ENCODE measurements at places on chromosomes 6 and 20. TPM values are rescaled to one million over a fixed set of nuclear protein-coding genes. Genes with fewer than 3 reads are reported as not detected.

GRCh38 chr6:111952821-111953540 lies 79.7 kb upstream of the FYN start:
- no peak for DNase-seq

The PARD6B gene
- 27.0 TPM for total RNA-seq

The ABHD16B gene
- total RNA-seq, result not detected

The TUBB2A gene
- 21.5 TPM for total RNA-seq

GRCh38 chr6:52391599-52391998 lies 28.5 kb upstream of the EFHC1 start:
- no peak for DNase-seq

- DNase-seq, result no peak
Observed at GRCh38 chr20:59530782-59531181, 73.6 kb upstream of the PHACTR3 start.

GRCh38 chr6:100171533-100172321 lies 177.7 kb upstream of the MCHR2 start:
- no peak for DNase-seq

DNA sequence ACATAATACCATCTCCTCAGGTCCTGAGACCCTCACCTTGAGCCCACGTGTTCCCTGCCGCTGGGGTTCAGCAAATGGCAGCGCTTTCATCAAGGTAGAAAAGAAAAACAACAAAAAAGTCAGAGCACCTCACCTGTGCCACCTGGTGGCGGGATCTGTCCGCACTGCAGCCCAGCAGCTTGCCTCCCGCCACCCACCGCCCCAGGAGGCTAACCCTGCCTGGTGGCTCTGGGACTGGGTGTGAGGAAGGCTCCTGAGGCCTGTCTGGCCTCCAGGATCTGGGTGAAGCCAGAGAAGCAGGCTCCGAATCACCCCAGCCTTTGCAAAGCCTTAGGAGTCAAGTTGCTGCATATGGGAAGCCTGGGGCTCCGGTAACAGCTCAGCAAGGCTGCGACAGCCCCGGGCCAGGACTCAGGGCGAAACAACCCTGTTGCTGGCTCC lies 270.8 kb downstream of the BMP7 start:
- DNase-seq, result no peak

- no peak for DNase-seq
Observed at GRCh38 chr20:35432430-35432735, 5.6 kb downstream of the GDF5 start.

The METTL24 gene
- total RNA-seq, result 8.1 TPM

The TMC2 gene
- total RNA-seq, result not detected

DNA sequence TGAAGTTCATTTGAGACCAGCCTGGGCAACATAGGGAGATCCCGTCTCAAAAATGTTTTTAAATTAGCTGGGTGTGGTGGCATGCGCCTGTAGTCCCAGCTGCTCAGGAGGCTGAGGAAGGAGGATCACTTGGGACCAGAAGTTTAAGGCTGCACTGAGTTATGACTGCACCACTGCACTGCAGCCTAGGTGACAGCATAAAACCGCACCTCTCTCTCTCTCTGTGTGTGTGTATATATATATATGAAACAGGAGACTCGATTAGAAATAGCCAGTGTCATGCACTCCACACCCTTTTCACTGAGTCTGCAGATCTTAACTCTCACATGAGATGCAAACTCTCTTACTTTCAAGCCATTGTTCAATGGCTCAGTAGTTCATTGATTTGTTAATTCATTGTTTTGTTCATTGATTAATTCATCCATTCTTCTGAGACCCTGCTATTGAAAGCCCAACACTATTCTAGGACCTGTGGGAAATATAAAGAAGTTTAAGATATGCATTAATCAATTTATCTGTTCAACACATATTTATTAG lies 52.4 kb upstream of the MRPS10 start:
- DNase-seq, result no peak

- DNase-seq, result no peak
Observed at GRCh38 chr20:14333721-14334120, 3.7 kb downstream of the FLRT3 start.

GRCh38 chr6:14841901-14842421 lies 403.9 kb upstream of the JARID2 start:
- no peak for DNase-seq

DNA sequence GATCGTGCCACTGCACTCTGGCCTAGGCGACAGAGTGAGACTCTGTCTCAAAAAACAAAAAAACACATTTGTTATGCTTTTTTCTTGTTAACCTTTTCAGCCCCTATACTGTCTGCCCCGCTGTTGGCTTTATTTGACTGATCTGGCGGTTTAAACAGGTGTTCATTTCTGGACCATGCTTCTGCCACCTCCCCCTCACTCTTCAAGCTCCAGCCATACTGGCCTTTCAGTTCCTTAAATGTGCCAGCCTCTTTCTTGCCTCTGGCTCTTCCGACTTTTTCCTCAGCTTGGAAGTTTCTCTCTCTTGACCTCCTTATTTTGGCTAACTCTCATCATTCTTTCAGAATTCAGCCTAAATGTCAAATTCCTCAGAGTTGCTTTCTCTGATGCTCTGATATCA lies 35.2 kb upstream of the TXLNB start:
- DNase-seq, result no peak

DNA sequence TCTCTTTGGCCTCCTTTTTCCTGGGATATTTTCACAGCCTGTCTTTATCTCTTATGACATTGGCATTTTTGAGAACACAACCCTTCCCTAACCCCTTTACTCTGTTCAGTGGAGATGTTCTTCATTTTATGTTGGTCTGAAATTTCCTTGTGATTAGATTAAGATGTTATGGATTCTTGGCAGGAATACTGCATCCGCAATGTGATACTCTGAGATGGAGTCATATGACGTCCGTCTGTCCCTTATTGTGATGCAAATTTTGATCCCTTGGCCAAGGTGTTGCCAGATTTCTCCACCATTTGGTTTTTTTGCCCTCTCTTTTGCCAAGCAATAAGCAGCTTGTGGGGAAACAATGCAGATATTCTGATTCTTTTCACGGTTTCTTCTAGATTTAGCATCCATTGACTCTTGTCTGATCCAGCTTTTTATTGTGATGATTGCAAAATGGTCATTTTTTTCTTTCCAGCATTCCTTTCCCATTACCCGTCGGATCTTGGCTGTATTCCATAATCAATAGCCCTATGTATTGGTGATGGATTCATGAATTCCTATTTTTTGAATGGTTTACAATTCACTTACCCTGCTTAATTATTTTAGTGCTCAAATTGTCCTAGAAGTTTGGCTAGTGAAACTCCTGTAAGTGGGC lies 85.1 kb downstream of the NCOA3 start:
- DNase-seq, result no peak

GRCh38 chr6:18343741-18344140 lies 43.4 kb upstream of the RNF144B start:
- DNase-seq, result no peak

DNA sequence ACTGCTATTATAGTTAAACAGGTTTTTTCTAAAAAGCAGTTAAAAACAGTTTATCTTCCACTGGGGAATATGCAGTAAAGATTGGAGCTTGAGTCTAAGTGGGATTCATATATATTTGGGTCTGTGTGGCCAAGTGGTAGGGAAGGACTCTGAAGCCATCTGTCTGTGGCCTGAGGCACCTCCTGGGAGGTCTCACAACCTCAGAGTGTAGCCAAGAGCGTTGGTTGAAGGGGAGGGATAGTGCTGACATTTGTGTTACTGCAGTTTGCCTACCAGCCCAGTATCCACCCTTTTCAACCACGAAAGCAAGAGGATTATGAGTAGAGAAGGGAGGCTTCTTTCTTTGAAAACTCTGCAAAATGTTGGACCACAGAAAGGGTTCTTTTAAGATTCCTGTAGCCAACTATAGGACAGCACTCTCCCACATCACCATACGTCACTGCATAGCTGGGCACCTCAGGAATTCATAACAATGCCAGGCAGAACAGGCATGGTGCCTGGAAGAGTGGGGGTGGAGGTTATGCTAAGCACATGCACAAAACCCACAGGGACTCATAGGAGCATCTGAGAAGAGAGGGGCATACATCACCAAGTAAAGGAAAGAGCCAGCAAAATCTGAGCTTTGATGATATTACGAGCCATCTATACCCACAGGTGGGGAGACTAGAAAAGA lies 90.5 kb upstream of the HEY2 start:
- no peak for DNase-seq

The ADGRF5 gene
- total RNA-seq, result 25.9 TPM

GRCh38 chr6:147911686-147912085 lies 403.2 kb downstream of the SAMD5 start:
- DNase-seq, result no peak

DNA sequence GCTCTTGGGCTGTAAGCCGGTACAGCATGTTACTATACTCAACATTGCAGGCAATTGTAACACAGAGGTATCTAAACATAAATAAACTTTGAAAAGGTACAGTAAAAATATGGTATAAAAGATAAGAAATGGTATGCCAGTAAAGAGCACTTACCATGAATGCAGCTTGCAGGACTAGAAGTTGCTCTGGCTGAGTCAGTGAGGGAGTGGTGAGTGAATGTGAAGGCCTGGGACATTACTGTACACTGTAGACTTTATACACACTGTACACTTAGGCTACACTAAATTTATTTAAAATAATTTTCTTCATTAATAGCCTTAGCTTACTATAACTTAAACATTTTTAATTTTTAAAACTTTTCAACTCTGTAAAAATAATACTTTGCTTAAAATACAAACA lies 37.8 kb upstream of the ANKEF1 start:
- no peak for DNase-seq

GRCh38 chr6:36067374-36068011 lies 39.9 kb downstream of the MAPK14 start:
- no peak for DNase-seq

The MEP1A gene
- total RNA-seq, result not detected

The LTB gene
- 0.42 TPM for total RNA-seq

DNA sequence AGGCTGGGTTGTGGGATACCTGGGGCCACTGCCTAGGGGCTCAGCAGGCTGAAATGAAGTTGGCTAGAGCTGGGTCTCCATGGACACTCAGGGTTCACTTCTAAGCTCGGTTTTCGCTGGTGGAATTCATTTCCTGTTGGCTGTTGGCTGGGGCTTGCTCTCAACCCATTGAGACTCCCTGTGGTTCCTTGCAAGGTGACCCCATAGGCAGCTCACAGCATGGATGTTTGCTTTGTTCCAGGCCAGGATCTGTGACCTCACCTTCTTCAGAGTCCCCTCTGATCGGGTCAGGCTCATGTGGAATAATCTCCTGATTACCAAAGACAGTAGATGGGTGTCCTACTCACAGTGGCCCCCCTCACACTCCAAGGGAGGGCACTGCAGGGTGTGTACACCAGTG lies 229.3 kb downstream of the QKI start:
- no peak for DNase-seq

The TULP1 gene
- total RNA-seq, result 0.83 TPM

DNA sequence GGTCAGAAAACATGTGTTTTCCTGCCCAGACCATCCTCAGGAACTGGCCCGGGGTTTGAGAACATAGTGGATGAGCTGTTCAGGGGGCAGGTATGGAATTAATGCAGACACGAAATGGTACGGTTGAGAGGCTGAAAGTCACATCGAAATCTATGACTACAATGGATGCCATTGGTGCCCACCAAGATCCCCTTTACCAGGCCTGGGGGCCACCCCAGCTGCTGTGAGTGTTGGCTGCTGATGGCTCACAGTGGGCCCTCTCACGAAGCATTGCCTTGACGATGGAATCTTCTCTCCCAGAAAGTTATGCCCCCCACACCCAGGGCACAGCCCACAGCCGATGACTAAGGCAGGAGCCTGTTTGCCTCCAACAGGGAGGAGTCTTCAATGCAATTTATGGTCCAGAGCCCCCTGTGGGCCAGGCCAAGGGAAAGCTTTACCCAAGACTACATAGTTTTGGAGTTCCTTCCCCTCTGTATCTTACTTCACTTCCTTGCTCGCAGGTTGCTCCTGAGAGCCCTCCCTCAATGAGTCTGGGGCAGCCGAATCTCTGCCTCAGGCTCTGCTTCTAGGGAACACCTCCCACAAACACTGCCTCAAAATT lies 92.6 kb downstream of the BFSP1 start:
- no peak for DNase-seq

GRCh38 chr20:19750907-19751636 lies 7.0 kb upstream of the RIN2 start:
- DNase-seq, result no peak

GRCh38 chr6:10949579-10950490 lies 63.0 kb downstream of the SYCP2L start:
- DNase-seq, result no peak

- no peak for DNase-seq
Observed at GRCh38 chr6:169086020-169086419, 167.6 kb downstream of the THBS2 start.

- no peak for DNase-seq
Observed at GRCh38 chr6:43455531-43456428, at the start of gene DLK2. DLK2 (minus strand) TSS chr6:43455548; CDS start chr6:43454825, 723 bp downstream.

DNA sequence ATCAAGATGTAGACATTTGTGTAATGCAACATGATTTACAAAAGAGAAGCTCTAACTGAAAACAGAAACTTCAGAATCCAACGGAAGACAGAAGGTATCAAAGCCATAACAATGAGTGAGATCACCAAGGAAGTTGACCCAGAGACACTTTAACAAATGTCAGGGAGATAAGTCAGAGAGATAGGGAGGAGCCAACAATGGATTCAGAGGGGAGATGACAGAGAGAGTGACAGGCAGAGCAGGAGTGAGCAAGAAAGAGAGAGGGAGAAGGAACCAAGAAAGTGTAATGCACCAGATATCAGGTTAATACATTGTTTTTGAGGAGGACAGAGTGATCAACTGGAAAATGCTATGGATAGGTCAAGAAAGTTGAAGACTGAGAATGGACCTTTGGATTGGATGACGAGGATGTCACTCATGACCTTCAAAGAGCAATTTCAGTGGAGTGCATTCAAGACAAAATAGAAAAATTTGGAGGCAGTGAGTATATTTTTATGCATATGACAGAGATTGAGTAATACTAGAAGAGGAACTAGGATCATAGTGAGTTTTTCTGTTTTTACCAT lies 86.6 kb downstream of the TRDN start:
- no peak for DNase-seq

- no peak for DNase-seq
Observed at GRCh38 chr6:137202078-137202477, 17.1 kb downstream of the IFNGR1 start.

The SLC22A3 gene
- 8.5 TPM for total RNA-seq

GRCh38 chr6:112030961-112031660 lies 22.8 kb upstream of the CCN6 start:
- no peak for DNase-seq

All from ureter (tissue), 1 donor.